Fibroblast of gingiva (primary cell): ENCODE measurements at places on chromosomes 6 and 20.
A peak's percentile ranks its signal among the peaks of the same experiment; 100 is the strongest.

DNA sequence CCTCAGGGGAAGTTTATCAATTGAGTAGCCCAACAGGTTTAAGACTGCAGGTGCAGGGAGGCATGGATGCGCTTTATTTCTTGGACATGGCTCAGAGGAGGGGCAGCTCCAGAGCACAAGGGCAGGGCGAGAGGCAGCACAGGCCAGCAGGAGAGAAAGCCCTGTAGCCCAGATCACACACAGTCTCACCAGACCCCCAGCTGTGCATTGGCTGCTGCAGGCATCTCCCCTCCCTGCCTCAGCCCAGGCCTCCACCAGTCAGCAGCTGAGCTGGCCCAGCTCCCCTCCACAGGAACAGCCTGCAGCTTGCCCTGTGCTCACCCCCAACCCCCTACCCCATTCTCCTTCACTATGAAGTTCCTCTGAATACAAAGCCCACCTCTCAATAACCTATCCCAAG lies 24.7 kb downstream of the MRPL14 start:
- DNase-seq = no peak

- DNase-seq = no peak
Observed at GRCh38 chr6:34110610-34111009, 35.3 kb downstream of the GRM4 start.

GRCh38 chr20:40054311-40054710 lies 634.7 kb downstream of the MAFB start:
- no peak for DNase-seq

DNA sequence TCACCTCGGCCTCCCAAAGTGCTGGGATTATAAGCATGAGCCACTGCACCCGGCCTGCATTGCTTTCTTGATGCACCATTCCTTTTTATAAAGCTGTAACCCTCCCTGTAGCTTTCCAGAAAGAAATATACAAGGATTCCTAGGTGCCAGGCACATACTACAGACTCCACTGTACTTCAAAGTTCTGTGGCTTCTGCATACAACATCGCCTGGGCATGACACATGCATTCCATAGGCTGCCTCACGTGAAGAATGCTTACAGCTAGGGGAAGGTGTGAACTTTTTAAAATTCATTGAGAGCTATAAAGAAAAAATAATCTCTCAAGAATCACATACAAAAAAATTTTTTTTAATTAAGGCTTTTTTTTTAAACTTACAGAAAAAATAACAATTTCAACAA lies 50.2 kb downstream of the TRAM2 start:
- no peak for DNase-seq

- DNase-seq = no peak
Observed at GRCh38 chr20:22807045-22807444, 222.7 kb upstream of the FOXA2 start.

DNA sequence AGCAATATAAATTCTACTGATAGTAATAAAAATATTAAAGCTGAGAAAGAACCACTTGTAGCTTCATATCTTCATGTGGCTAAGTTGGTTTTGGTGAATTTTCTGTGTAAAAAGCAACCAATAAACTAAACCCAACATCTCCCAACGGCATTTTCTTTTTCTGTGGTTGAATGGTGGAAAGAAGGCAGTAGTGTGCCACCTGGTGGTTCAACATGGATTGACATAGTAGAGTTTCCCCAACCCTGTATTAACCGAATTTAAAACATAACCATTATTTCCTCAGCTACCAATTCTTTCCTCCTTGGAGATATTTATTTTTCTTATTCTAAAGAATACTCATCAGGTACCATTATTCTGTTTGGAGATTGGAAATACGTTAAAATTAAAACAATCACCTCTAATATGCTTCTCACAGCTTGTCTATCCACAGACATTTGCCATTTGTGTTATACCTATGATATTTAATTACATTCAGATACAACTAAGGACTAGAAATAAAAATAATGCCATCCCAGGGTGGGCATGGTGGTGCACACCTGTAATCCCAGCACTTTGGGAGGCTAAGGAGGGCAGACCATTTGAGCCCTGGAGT lies 117.1 kb upstream of the EEF1E1 start:
- peak; percentile 48 for DNase-seq

GRCh38 chr6:34232901-34233300 lies 3.8 kb upstream of the HMGA1 start:
- DNase-seq = peak; percentile 69

DNA sequence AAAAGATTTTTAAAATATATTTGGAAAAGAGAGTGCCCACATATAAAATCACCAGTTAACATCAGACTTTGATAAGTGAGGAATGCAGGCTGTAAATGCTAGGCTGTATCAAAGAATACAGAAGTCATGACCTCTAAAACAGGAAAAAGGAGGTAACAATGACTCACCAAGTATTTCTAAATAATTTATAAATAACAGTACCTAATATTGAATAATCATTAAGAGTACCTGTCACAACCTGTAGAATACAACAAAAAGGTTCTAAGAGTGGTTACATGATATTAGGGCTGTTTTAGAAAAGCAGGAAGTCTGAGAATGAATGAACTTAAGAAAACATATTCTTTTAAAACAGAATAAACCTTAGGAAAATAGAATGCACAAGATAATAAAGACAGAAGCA lies 173.1 kb upstream of the CST7 start:
- no peak for DNase-seq

- DNase-seq = peak; percentile 53
Observed at GRCh38 chr20:25543068-25543467, 42.3 kb downstream of the NINL start.

DNA sequence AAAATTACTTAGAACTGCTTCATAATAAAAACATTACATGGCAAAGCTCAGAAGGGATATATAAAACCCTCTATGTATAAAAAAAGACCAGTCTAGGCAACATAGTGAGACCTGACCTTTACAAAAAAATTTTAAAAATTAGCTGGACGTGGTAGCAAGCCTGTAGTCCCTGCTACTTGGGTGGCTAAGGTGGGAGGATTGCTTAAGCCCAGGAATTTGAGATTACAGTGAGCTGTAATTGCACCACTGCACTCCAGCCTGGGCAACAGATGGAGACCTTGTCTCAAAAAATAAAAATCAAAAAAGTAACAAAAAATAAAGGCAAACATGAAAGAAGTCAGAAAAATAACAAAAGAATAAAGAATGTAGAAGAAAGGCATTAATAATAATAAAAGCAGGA lies 21.5 kb upstream of the TPD52L1 start:
- no peak for DNase-seq

DNA sequence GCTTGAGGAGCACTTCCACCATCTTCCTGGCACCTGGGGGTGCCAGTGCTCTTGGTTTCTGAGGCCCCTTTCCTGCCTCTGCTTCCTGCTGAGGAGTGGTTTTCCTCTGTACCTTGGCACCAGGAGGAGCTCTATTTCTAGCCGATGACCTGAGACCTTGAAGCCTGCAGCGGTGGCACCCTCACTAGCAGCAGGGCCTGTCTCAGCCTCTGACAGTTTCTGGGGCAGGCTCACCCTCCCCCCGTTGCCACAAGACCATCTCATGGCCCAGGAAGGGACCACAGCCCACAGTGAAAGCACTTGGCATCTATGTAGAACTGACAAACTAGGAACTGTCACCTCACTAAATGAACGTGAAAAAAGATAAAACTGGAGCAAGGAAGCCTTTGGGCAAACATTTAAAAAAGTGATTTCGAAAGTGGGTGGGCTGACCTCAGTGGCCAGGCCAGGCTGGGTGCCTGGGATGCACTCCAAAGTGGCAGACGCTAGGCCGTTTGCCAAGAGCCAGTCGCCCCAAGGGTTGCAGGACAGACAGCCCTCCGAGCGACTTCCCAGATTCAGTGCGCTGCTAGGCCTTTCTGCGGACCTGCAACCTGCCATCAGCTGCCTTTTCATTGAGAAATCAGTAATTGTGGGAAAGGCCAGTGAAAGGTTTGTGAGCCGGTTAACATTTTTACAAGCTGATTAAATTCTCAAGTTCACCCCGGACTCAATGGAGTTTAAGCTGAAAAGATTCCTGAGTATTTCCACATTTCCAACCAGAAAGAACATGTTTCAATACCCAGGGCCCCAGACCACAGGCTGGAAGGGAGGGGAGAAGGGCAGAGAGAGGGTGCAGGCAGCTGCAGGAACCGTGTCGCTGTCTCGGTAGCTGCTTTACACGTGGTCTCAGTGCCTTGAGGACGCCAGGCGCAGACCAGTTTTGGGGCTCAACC lies 303.7 kb downstream of the ESR1 start:
- DNase-seq = peak; percentile 90

DNA sequence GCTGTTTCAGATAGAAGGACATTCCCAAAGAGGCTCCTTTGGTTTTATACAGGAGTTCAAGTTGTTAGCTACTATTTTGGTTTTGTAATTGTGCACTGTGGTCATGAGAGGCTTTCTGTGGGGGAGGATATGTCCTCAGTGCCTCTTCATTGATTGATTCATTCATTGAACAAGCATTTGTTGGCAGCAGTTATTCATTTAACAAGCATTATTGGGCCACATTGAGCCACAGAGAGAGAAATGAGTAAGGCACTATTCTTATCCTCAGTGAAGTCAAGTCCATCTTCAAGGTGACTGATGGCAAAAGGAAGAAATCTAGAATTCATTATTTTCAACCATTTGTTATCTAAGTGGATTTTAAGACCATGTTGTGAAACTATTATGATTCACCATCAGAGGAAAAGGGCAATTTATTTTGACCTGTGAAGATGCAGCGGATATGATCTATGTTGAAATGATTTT lies 697.2 kb upstream of the CITED2 start:
- peak; percentile 69 for DNase-seq

DNA sequence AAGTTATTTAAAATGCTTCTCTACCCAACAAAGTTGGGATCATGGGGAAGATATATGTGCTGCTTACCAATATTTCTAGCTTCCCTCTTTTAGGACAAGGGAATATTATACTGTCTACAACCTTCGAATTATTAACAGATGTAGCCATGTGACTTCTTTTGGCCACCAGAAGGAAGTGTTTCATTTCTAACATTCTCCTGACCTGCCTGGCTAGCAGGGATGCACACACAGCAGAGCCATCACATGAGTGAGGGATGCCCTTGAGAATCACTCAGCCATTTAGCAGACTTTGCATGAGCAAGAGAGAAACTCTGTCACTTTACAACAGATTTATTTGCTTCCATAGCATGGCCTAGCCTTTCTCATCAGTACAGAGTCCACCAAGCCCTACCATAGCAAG lies 230.7 kb upstream of the MARCKS start:
- DNase-seq = no peak

GRCh38 chr20:32135983-32136515 lies 26.5 kb downstream of the TM9SF4 start:
- no peak for DNase-seq

GRCh38 chr20:31998246-31998645 lies 12.0 kb upstream of the CCM2L start:
- no peak for DNase-seq

DNA sequence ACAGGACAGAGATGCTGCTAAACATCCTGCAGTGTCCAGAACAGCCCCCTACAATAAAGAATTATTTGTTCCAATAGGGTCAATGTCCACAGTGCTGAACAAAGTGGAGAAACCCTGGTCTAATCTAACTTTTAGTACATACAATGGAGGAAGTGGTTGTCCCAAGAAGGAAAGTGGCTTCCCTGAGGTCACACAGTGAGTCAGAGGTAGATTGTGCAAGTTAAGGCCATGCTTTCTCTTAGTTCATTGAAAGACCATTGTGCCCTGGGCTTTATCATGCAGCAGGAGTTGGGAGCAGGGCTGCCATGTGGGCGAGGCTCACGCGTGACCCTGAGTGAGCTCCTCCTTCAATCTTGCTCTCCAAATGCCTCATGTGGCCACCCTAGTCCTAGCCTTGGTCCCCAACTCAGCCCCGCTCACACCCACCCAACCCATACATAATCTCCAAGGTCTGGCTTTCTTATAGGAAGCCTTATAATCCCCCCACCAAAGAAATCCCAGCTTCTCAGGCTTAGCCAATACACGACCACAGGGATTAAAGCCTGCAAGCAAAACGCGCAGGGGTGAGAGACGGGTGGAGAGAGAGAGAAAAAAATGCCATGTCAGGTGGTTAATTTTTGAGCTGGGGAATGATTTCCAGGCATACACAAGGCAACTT lies 19.9 kb downstream of the SLC13A3 start:
- peak; percentile 15 for DNase-seq

GRCh38 chr6:14291331-14291730 lies 173.8 kb downstream of the CD83 start:
- DNase-seq = no peak

DNA sequence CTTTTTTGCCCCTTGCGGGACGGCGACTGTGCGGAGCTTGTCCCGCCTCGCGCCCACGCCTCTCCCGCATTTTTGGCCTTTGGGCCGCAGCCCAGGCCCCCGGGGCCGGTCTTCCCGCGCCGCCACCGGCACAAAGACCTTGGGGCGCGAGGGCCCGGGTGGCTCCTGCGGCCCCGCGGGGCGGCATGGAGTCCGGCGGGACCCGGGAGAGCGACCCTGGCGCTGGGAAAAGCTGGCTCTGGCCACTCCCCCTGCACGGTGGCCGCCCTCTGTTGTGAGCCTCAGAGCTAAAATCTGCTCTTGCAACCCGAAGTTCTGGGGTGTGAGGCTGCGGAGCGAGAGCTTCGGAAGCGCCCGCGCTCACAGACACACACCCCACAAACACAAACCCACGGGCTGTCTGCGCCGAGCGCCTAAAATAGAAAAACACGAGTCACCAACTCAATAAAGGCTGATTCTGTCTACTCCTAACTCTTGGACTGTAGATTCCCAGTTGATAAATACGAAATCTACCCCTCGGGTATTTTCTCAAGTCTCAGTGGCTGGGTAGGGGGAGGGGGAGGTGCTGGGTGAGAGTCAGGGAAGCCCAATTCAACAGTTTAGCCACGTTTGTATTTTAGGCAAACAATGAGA lies 496 bp upstream of the BEND3 start:
- no peak for DNase-seq

DNA sequence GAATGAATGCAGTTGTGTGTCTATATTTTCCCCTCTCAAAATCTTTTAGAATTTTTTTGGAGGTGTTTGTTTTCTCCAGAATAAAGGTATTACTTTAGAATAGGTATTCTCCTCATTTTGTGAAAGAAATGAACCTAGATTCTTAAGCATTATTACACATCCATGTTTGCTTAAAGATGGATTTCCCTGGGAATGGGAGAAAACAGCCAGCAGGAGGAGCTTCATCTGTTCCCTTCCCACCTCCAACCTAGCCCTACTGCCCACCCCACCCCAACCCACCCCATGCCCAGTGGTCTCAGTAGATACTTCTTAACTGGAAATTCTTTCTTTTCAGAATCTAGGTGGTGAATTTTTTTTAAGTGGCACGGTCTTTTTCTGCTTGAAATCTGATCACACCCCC lies 127.8 kb downstream of the CD109 start:
- DNase-seq = no peak

DNA sequence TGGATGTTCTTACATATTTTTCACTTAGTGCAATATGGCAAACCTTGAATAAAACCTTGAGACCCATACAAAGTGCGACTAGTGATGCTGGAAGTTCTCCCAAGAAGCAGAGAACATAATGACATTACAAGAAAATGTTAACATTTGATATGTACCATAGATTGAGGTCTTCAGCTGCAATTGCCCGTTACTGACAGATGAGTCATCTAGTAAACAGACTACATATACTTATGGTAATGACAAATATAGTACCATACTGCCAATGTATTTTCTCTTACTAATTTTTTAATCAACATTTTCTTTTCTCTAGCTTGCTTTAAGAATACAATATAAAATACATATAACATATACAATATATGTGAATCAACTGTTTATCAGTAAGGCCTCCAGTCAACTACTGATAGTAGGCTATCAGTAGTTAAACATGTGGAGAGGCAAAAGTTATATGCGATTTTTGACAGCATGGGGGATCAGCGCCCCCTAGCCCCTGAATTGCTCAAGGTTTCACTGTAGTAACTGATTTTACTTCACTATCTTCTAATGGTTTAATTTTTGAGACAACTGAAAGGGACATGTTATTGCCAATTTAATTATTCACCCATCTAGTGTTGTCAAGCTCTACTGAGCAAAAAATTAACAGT lies 166.7 kb upstream of the ADGRB3 start:
- no peak for DNase-seq
